ENCODE measurements at places on chromosomes 5 and 9.

- DNase-seq = no peak
Measured at GRCh38 chr5:60945813-60946187, 795 bp downstream of the NDUFAF2 start.

- no peak for DNase-seq
Measured at GRCh38 chr5:14118551-14119320, 24.4 kb upstream of the TRIO start.

DNA sequence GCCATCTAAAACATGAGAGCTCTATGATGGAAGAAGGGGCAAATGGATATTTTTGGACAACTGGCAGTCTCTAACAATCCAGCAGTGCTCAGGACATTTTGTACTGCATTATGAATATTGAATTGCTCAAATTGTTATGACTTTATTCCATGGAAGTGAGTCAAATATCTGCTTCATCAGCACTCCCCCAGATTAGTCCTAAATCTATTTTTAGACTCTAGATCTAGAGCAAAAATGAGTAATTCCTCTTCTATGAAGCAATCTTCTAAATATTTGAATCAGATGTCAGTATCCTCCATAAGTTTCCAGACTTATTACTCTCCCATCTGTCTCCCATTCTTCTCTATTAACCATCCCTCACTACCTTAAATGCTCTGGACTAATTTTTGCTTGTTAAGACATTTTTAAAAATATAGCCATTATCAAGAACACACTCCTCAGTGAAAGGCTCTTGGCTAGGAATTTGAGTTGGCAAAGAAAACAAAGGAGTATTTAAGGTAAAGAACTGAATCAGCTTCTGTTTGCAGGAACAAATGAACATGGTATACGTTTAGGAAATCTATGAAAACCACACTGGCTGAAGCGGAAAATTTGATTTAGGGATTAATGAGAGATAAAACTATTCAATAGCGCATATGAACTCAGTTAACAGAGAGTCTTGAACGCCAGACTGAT is 300.9 kb downstream of the MCTP1 start:
- DNase-seq = no peak

GRCh38 chr5:149800633-149801032 is 70.5 kb downstream of the PPARGC1B start:
- no peak for DNase-seq

- DNase-seq = no peak
Measured at GRCh38 chr5:59819806-59820205, 73.7 kb downstream of the PDE4D start.

GRCh38 chr9:129174724-129175514 is 3.1 kb downstream of the IER5L start:
- no peak for DNase-seq

GRCh38 chr5:137336565-137337120 is 162.5 kb downstream of the SPOCK1 start:
- DNase-seq = no peak

DNA sequence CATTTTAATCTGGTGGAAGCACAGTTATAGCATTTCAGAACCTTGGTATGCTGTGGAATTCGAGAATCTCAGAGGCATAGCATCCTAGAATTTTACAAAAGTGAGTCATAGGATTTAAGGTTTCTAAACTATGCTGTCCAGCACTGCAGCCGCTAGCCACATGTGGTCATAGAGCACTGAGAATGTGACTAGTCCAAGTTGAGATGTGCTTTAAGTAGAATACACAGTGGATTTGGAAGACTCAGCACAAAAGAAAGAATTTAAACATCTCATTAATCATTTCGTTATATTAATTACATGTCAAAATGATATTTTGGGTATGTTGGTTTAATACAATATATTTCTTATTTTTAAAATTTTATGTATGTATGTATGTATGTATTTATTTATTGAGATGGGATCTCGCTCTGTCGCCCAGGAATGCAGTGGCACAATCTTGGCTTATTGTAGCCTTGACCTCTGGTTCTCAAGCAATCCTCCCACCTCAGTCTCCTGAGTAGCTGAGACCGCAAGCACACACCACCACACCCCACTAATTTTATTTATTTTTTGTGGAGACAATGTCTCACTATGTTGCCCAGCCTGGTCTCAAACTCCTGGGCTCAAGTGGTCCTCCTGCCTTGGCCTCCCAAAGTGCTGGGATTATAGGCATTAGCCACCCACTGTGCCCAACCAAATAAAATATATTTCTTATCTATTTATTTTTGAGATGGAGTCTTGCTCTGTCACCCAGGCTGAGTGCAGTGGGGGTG is 20.4 kb upstream of the RPS14 start:
- DNase-seq = no peak

GRCh38 chr9:117233016-117233415 is 181.8 kb downstream of the ASTN2 start:
- DNase-seq = no peak

GRCh38 chr5:72509401-72509800 is 2.2 kb upstream of the ZNF366 start:
- no peak for DNase-seq

DNA sequence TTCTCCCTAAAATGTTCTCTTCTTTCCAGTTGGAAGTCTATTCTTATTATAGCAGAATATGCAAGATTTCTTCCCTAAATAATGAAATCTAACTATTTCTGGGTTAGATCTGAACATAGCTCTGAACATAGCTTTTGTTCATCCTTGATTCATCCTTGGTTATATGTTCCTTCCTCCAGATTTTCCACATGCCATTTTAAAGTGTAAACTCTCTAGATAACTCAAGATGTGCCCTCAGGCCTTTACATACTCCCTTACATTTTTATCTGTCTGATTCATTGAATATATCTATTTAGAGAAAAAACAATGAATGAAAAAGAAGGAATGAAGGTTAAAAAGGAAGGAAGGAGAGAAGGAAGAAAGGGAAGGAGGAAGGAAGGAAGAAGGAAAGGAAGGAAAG is 100.9 kb downstream of the FBXO38 start:
- no peak for DNase-seq

GRCh38 chr9:76873821-76874220 is 32.1 kb downstream of the PRUNE2 start:
- no peak for DNase-seq
